ENCODE measurements at places on chromosomes 3 and 15.

DNA sequence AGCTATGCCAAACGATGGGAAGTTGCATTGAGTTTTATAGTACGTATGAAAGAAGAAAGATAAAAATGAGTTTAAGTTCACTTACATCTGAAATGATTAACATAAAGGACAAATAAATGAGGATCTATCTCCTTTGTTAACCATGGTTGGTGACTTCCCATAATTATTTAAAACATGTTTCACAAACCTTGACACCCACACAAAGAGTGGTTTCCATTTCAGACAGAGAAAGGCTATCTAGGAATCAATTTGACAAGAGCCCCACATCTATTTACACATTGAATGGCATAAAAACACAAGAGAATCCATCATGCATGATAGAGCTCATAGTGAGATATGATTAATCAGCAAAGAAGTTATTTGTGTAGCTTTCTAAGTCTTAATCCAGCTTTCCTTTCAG lies 14.2 kb upstream of the MTMR10 start:
- DNase-seq, result no peak

GRCh38 chr15:99931703-99932603 lies 198.7 kb upstream of the LYSMD4 start:
- no peak for DNase-seq

- no peak for DNase-seq
These were observed 7.2 kb downstream of the FAH start for GRCh38 chr15:80159811-80160569.

DNA sequence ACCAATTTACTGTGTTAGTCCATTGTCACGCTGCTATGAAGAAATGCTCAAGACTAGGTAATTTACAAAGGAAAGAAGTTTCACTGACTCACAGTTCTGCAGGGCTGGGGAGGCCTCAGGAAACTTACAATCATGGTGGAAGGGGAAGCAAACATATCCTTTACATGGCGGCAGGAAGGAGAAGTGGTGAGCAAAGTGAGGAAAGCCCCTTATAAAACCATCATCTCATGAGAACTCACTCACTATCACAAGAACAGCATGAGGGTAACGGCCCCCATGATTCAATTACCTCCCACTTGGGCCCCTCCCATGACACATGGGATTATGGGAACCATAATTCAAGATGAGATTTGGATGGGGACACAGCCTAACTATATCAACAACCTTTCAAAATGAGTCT lies 20.2 kb downstream of the USF3 start:
- DNase-seq, result no peak

- DNase-seq, result no peak
These were observed 18.5 kb downstream of the PAK2 start for GRCh38 chr3:196757876-196758739.

DNA sequence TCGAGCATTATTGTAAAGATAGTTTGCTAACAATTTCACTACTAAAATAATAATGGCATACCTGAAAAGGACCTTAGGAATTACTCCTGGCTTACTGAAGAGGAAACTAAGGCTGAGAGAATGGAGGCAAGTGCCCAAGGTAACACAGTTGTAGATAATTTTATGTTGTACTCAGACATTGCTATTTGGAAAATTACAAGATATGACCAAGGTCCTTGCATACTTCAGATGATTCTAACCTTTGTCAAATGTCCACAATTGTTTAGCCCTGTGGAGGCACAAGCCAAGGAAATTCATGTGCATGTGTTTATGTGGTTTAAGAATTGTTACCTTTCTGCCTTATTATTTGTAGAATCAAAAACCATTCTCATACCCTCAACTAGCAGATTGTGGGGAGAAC lies 105.7 kb downstream of the TUSC7 start:
- no peak for DNase-seq

DNA sequence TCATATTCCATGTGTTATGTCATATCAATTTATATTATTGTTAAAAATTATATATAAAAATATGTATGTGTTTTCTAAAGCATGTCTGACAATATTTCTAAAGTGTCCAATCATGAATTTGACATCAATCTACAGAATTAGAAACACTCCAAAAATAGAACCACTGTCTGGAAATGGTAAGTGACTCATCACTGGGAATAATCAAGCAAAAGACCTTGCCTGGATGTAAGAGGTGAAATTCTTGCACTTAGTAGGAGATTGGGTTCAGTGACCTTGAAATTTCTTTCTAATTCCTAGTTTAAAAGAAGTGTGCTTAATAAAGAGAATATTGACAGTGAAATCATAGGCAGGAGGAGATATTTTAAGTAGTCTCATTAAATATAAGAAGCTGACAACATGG lies 188.8 kb downstream of the ZNF385D start:
- no peak for DNase-seq

DNA sequence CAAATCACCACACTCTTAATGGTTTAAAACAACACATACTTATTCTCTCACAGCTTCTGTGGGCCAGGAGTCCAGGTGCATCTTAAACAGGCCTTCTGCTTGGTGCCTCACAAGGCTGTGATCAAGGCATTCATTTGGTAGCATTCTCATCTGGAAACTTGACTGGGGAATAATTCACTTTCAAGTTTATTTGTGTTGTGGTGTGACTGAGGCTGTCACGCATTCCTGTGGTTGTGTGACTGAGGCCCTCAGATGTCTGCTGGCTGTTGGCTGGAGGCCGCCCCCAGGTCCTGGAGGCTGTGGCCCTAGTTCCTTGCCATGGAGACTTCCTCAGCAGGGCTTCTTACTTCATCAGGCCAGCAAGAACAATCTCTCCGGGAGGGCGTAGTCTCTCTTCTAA lies 16.9 kb upstream of the FAM3D start:
- no peak for DNase-seq

- no peak for DNase-seq
These were observed 118.5 kb downstream of the DPH6 start for GRCh38 chr15:35427496-35427895.

GRCh38 chr3:136617198-136617597 lies 135.0 kb downstream of the STAG1 start:
- no peak for DNase-seq

- no peak for DNase-seq
These were observed 61.0 kb downstream of the TMEM44 start for GRCh38 chr3:194572143-194572789.

DNA sequence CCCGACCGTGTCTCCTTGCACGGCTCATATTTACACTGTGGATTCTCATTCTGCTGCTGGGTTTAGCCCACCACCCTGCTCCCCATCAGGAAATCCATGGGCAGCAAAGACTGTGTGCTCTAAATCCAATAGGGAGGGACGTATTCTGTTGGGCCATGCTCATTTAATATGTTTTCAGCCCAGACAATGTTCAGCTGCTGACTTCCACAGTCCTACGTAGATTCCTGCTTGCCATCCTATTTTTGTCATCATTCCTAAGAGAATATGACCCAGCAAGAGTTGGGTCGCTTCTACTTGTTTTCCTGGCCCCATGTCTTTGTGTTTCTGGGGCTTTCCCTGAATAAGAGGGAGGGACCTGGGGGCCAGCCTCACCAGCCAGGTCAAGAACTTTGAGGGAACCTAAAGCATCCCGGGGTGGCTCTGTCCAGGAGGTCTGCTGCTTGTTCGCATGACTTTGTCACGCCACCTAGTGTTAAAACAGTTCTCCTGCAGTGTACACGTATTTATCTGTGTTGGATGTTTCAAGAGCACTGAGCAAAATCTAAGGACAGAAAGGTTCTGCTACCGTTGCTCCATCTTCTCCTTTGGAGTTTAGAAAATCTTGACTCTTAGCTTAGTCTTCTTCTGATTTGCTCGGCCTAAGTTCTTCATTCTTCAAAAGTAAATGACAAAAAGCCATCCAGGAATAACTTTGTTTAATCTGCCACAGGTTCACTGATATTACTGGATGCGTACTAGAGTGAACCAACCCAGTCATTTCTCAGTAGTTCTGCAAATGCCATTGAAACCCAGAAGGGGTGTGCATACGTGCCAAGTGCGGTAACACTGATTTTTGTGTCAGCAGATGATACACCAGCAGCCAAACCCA lies 79.8 kb upstream of the NR2E3 start:
- no peak for DNase-seq

GRCh38 chr3:67940210-67940952 lies 286.0 kb upstream of the SUCLG2 start:
- no peak for DNase-seq

GRCh38 chr15:90886291-90886614 lies 1.9 kb downstream of the FES start:
- DNase-seq, result no peak

DNA sequence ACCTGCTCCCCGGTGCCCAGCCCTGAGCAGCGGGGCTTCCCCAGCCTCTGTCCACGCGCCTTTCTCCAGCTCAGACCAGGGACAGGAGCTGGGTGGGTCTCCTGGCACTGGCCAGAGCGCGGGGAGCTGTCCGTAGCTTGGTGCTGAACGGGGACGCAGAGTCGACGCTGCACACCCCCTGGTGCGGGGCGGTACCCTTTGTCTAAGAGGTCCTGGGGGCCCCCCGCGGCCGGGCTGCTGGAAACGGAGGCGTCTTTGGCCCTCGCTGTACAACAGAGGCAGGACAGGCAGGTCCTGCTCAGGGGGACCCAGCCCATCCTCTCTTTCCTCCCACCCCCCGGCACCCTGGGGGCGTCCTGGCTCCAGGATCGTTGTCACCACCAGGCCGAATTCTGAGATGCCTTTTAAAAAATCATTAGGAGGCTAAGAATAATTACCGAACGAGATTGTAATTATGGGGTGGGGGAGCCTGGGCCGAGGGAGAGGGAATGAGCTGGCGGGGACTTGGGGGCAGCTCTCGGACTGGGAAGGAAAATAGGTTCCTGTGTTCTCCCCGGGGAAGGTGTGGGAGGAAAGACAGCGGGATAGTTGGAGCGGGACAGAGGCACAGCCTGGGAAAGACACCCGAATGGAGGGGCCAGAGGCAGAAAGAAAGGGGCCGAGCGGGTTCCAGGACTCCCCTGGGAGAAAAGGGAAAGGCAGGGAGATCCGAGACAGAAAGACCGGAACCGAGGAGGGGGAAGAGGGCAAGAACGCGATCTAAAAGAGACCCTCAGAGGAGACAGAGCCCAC lies 4.1 kb upstream of the SKOR1 start:
- DNase-seq, result no peak

- no peak for DNase-seq
These were observed 2.4 kb downstream of the VGLL4 start for GRCh38 chr3:11641316-11641682.

All from stimulated activated CD4-positive, alpha-beta T cell treated with anti-CD3 and anti-CD28 coated beads, Interleukin-4, amount 100 ng/mL, for 4 hours (primary cell).